ENCODE measurements at places on chromosomes 11 and 22.

DNA sequence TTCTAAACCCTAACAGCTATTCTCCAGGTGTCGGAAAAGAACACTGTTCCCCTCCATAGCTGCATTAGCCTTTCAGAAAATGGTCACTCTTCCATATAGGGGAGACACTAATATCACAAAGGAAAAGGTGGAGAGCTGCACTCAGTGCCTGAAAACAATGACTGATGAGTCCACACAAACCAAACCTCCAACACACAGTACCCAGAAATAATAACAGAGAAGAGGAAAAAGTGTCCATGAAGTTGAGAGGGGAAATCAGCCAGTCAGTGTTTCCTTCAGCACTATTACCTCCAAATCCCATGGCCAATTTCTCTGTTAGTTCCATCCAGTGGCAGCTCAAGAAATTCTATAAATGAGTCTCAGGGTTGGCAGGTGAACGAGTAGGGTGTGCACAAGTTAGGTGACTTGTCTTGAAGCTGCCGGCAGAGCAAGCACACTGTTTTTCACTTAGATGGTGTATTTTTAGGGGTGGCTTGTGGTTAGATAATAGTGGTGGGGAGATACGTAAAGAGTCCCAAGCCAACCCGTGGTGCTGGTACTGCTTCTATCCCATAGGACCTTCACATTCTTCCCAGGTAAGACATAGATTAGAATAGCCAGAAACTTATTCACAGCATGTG is 84.5 kb upstream of the CHRM4 start:
- H3K27me3 ChIP-seq = no peaks in the 10 kb centered on the region
- no peak overlapping the region for H3K27ac ChIP-seq
- H3K36me3 ChIP-seq = no peaks in the 10 kb centered on the region
- peaks cover 2% of the 10 kb centered on the region for H3K4me1 ChIP-seq

GRCh38 chr11:63639199-63639832 is 25.1 kb upstream of the PLAAT3 start:
- H3K27ac ChIP-seq = no peak overlapping the region
- no peak overlapping the region for H3K4me3 ChIP-seq
- peaks cover 6% of the 10 kb centered on the region for H3K36me3 ChIP-seq

- peak; percentile 78 for DNase-seq
- H3K27ac ChIP-seq = no peak overlapping the region
- H3K4me3 ChIP-seq = no peak overlapping the region
- H3K36me3 ChIP-seq = no peaks in the 10 kb centered on the region
- no peaks in the 10 kb centered on the region for H3K27me3 ChIP-seq
Observed at GRCh38 chr22:44664149-44664548, 37.9 kb upstream of the PRR5 start.

- peaks cover 4% of the 10 kb centered on the region for H3K36me3 ChIP-seq
- no peaks in the 10 kb centered on the region for H3K27me3 ChIP-seq
- no peak overlapping the region for H3K27ac ChIP-seq
- DNase-seq = peak; percentile 42
- H3K4me1 ChIP-seq = no peaks in the 10 kb centered on the region
Observed at GRCh38 chr11:60854847-60855725, 664 bp downstream of the PTGDR2 start.

GRCh38 chr11:45288339-45288738 is 2.2 kb upstream of the SYT13 start:
- H3K27ac ChIP-seq = no peak overlapping the region
- no peak for DNase-seq
- H3K4me1 ChIP-seq = no peaks in the 10 kb centered on the region
- H3K27me3 ChIP-seq = peaks cover 2% of the 10 kb centered on the region
- no peaks in the 10 kb centered on the region for H3K36me3 ChIP-seq
- H3K4me3 ChIP-seq = no peak overlapping the region

DNA sequence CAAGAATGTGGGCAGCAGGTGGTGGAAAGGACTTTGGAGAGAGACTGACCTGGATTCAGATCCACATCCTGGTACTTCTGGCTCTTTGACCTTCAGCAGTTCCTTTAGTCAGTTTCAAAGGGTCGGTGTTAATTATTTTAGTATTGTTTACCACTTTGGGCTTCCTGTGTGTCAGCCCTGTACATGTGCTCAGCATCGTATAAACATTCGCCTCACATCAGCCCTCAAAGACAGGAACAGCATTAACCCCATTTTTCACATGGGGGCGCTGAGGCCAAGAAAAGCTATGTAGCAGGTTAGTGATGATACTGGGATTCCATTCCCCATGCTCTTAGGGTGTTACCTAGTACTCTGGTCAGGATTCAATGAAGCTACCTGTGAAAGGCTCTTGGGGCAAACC is 72.1 kb upstream of the YWHAH start:
- peaks cover 5% of the 10 kb centered on the region for H3K36me3 ChIP-seq
- H3K4me3 ChIP-seq = no peak overlapping the region
- no peaks in the 10 kb centered on the region for H3K27me3 ChIP-seq
- DNase-seq = peak; percentile 14

DNA sequence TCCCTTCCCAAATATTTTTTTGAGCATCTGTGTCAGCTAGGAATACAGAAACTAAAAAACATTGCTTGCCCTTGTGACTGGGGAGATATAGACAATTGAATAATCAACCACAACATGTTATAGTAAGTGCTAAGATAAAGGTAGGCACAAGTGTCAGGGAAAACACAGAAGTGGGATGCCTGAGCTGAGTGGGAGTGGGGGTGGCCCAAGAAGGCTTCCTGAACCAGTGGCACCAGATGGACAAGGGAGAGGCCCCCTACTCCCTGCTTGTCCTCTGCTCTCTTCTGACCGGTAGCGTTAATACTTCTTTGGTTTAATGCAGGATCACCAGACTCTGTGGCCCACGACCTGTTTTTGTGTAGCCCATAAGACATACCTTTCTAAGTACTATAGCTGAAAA is 48.8 kb downstream of the PACS1 start:
- no peaks in the 10 kb centered on the region for H3K27me3 ChIP-seq
- H3K36me3 ChIP-seq = no peaks in the 10 kb centered on the region
- H3K27ac ChIP-seq = no peak overlapping the region

- H3K27ac ChIP-seq = no peak overlapping the region
- H3K4me3 ChIP-seq = no peak overlapping the region
- no peaks in the 10 kb centered on the region for H3K36me3 ChIP-seq
- H3K27me3 ChIP-seq = no peaks in the 10 kb centered on the region
- H3K4me1 ChIP-seq = no peaks in the 10 kb centered on the region
Observed at GRCh38 chr11:93054881-93055280, 85.4 kb downstream of the MTNR1B start.

Measured in aorta (tissue), 5 donors.